Hepatocyte (in vitro differentiated cells): ENCODE measurements at places on chromosomes 13 and 19.

- DNase-seq: no peak
Measured at GRCh38 chr13:75299246-75299645, 182.7 kb downstream of the TBC1D4 start.

DNA sequence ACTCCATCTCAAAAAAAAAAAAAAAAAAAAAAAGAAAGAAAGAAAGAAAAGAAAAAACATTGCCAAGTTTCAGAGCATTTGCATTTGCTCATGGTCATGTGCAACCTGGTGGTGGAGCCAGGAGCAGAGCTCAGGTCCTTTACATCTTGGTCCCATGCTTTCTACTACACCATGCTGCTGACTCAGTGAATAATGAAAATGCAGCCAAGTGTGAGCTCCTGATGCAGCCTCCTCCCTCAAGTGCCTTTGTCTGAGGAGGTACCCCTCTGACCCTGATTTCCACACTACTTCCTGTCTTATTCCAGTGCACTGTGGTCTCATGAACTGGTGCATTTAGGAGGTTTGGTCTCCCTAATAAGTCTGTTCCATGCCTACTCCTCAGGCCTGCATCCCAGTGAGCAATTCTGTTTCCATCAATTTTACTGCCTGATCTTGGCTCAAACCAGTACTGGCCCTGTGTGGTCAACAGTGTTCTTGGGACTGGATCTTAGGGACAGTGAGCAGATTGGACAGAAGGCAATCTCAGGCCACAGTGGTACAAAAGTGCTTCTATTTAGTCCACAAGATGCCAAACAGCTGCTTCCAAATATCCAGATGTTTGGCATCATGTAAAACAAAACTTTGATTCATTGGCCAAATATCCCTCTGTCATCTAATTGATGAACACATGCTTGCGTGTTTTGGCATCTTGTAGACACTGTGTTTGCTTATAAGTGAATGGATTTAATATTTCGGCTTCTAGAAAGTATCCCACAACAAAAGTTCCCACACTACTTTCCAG lies 28.8 kb upstream of the LRCH1 start:
- DNase-seq: no peak

DNA sequence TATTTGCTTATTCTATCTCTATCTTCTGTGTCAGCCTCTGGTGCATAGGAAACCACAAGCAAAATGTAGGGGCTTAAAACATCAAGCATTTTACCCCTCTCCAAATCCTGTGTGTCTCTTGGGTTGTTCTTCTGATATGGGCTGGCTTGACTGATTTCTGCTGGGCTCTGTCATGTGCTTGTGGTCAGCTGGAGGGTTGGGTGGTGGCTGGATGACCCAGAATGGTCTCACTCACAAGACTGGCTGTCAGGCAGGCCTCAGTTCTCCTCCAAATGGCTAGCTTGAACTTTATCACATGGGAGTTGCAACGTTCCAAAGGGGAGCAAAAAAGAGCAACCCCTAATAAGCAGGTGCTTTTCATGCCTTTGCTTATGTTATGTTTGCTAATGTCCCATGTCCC lies 9.6 kb upstream of the LYPD5 start:
- no peak for DNase-seq

GRCh38 chr13:77388944-77389624 lies 62.2 kb upstream of the MYCBP2 start:
- no peak for DNase-seq

DNA sequence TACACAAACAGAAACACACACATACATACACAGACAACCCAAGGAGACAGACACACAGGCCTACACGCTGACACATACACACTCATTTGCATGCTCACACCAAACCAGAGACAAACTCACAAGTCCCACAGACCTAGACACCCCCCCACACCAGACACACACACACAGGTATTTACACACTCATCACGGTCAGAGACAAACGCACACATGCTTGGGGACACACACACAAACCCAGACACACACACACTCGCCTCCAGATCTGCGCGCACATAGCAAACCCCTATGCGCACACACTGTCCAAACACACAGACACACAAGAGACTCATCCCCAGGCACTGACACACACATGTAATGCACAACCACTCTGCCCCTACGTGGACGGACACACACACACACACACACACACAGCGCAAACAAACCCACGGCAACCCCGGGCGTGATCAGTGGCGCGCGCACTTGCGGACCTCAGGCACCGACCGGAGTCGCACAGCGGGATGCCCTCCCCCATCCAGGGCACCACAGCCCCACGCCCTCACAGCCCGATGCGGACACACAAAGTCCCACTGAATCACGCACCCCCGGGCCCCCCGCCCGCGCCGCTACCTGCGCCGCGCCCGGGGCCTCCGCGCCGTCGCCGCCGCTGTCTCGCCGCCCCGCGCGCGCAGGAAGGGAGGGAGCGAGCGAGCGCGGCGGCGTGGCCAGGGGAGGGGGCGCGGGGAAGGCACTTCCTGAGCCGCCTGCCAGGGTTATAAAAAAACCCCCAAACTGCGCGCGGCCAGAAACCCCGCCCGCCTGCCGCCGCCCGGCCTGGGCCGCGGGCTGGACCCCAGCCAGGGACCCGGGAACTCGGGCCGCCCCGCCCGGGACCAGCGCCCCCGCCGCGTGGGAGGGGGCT lies at the start of gene ADAMTS10:
TSS of gene ADAMTS10 (minus strand) at position 675 of the 895 bp plus-strand sequence. CDS start 5,005 bp downstream, outside the sequence.
- peak; percentile 71 for DNase-seq

DNA sequence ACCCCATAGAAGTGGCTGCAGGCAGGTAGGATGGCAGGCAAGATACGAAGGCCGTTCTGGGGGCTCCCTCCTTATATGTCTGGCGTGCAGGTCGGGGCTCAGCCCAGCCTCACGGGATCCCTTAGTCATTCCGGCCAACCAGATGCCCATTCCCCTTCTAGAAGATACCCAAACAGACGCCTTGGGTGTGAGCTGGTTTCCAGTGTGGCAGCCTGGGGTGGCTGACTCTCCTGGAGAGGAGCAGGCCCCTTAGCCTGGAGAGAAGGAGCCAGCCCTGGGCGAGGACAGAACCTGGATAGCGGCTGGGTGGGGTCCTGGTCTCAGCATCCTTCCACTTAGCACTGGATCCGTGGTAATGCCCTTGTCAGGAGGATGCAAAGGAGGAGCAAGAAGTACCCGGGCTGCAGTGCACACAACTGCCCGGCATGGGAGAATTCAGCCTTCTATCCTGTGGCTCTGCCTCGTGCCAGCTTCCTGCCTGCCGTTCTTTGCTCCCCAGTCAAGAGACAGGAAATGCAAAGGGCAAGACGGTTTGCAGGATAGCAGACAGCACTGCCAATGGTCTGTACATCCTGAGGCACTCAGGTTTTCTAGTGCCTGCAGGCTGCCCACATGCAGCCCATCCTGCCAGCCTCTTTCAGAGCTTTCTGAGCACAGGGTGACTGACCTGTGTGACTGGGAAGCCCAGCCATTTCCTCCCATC lies 56.7 kb upstream of the WASF3 start:
- DNase-seq: no peak

GRCh38 chr19:16222806-16223205 lies 25.1 kb downstream of the AP1M1 start:
- no peak for DNase-seq

DNA sequence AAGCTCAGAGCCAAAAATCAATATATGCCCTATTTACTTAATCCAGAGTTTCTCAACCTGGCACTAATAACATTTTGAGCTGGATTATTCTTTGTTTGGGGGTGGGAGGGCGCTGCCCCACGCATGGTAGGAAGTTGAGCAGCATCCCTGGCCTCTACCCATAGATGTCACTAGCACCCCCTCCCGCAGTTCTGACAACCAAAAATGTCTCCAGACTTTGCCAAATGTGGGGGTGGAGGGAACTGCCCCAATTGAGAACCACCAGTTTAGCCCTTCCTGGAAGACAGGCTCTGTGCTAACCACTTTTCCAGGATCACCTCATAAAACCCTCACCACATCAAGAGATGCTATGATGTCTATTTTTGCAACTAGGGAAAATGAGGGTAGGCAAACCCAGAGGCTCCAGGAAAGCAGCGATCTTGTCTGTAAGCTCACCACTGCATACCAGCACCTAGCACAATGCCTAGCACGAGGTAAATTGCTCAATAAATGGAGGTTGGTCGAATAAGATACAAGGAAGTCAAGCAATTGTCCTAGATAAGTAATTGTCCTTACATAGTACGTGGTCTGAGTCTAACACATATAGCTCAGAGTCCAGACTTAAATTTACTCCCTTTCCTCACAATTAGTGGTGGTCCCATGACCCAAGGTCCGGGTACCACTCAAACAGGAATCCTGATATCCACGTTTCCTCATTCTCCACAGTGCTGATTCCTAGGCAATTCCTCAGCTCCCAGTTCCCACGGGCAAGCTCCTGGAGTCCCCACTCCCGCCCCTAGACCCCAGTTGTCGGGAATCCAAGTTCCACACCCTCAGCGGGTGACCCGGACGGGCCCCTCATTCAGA lies 892 bp downstream of the TRIR start:
- peak; percentile 48 for DNase-seq

DNA sequence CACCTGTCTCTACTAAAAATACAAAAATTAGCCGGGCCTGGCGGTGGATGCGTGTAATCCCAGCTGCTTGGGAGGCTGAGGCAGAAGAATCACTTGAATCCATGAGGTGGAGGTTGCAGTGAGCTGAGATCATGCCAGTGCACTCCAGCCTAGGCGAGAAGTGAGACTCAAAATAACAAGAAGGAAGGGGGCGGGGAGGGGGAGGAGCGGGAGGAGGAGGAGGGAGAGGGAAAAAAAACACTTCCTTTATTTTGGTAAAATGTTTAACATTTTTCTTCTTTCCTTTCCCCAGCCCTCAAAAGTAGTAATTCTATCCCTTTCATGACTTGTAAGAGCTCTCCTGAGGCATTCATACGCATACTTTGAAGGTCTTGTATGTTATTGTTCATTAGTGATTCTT lies 44.3 kb downstream of the SPRY2 start:
- DNase-seq: no peak

- DNase-seq: no peak
Measured at GRCh38 chr13:87122551-87122950, 548.6 kb upstream of the SLITRK5 start.

GRCh38 chr19:53538378-53539109 lies 599 bp downstream of the ZNF331 start:
- DNase-seq: no peak

GRCh38 chr19:19751846-19752245 lies 18.9 kb upstream of the ZNF14 start:
- DNase-seq: no peak

GRCh38 chr19:50722201-50723013 lies 757 bp upstream of the CLEC11A start:
- no peak for DNase-seq

DNA sequence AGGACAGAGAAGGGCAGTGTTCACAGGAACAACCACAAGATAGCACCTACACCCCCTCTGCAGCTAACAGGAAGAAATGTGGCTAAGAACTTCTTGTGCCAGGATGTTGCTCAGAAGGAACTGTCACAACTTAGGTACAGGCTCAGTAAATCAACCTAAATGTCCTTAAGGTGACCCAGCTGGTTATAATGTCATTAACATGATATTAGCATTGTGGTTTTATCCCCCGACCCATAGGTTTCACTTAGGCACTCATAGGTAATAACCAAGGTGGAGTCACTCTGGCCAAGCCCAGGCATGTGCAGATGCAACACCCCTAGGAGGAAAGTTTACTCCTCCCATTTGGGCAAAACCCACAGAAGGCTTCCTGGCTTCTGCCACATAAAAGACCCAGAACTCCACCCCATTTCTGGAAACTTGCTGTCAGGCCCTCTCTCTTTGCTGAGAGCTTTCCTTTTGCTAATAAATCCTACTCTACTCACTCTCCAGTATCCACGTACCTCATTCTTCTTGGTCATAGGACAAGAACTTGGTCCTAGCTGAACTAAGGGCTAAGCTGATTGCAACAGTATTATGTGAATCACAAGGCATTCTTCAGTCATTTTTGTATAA lies 951.3 kb downstream of the SLITRK5 start:
- no peak for DNase-seq

- peak; percentile 83 for DNase-seq
Measured at GRCh38 chr19:46603195-46603637, 2.1 kb downstream of the CALM3 start.

GRCh38 chr19:8518536-8518935 lies 4.6 kb upstream of the ZNF414 start:
- DNase-seq: no peak

GRCh38 chr19:5705552-5705951 lies 14.4 kb downstream of the LONP1 start:
- no peak for DNase-seq

DNA sequence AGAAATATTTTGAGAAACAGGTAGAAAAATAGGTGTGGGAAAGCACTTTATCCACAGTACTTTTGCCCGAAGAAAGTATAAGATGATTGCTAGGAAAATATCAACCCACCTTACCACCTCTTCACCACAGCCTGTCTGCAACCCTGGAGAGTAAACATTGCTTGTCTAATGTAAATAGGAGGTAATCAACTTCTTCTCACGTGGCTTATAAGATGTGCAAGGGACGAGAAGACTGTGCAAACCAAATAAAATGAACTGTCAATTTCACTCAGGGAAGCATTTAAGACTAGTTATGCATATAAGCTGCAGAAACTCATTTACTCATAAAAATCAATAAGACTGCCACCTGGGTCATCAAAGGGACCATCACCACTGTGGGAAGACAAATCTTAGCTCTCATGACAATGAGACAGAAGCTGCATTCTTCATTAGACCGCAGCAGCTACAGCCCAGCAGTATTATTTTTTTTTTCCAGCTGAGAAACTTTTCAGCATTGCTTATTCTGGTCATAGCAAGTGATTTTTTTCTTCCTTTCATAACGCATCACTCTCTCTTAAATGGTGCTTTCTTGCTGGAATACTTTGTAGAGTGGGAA lies 807.7 kb upstream of the GPC6 start:
- peak; percentile 6 for DNase-seq

DNA sequence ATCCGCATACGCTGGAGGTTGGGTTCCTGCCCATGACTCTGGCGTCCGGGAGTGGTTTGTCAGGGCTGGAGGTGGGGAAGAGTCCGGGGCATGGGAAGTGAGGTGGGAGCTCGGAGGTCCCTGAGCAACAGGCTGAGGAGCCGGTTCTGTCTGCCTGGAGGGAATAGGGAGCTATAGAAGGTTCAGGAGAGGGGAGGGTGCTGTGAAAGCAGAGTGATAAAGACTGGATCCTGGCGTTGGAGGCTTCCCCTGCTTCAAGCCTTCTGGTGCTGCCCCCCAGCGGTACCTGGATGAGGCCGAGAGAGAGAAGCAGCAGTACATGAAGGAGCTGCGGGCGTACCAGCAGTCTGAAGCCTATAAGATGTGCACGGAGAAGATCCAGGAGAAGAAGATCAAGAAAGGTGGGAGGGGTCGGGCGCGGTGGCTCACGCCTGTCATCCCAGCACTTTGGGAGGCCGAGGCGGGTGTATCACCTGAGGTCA lies 2.6 kb downstream of the HMG20B start:
- no peak for DNase-seq

- no peak for DNase-seq
Measured at GRCh38 chr19:34577531-34578101, 96.1 kb downstream of the WTIP start.
